ENCODE measurements at places on chromosomes 1 and 21.
A peak's percentile ranks its signal among the peaks of the same experiment; 100 is the strongest.

DNA sequence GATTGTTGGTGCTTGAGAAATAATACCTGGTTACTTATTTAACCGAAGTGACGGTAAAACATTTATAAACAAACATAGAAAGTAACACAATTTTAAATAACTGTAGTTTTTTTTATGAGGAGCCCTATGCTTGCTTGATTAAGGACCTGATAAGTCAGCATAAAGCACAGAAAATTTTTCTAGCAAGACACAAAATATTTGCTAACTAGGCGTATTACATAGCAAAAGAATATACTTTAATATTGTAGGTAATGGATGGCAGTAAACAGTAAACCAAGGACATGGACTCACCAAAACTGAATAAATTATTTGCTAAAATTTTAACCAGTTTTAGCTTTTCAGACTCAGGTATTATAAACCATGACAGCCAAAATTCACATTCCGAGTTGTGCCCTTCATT, 90.9 kb downstream of the MAST2 start:
- DNase-seq: no peak

DNA sequence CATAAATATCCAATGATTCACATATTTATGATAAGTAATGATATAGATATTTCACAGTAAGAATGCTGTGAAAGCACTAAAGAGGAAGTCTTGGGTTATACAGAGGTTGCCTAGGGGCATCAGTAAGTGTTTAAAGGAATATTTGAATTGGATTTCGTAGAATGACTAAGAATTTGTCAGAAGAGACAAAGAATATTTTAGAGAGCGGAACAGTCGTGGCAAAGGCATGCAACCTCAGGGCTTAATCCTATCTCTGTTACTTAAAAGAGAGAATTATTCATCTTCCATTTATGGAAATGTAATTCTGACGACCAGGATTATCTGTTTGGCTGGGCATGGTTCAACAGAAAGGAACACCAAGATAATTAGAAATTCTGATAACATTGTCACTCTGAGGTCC, 171.9 kb upstream of the NR5A2 start:
- no peak for DNase-seq

GRCh38 chr1:187959062-187959461, 1130.3 kb downstream of the PLA2G4A start:
- DNase-seq: no peak

DNA sequence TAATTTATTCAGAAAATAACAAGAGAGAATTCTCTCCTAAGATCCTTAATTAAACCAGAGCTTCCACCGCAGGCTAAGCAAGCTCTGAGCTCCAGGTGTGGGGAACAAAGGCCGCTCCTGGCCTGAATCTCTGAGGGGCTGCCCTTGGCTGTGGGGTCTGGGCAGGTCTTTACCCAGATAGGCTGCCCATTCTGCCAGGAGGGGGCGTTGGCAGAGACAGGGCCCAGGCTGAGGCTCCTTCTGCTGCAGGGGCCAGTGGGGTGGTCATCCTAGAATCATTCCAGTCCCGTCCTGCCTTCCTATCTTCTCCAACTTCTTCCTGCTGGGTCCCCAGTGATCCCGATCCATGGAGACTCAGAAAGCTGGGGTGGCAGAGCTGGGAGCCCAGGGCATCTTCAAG, 82.9 kb upstream of the POU3F1 start:
- no peak for DNase-seq

- no peak for DNase-seq
These were observed 22.6 kb downstream of the PLPPR5 start for GRCh38 chr1:98981917-98982513.

- no peak for DNase-seq
These were observed 19.8 kb upstream of the ACBD6 start for GRCh38 chr1:180522213-180522515.

GRCh38 chr1:207860531-207860930, 50.4 kb downstream of the CD34 start:
- DNase-seq: no peak

DNA sequence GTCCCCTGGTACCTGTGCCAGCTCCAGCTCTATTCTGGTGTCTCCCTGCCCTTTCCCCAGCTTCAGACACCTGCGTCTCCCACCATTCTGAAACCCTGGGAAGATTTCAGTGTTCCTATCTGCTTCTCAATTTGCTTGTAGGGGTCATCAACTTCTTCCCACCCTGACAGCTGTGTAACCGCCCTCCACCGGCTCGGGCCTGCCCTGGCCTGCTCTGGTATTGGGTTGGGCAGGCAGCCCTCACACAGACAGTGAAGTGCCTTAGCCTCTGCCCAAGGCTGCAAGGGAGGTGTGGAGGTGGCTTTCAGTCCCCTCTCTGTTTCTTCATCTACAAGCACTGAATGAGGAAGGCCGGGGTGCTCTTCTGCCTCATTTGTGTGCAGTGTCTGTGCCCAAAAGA, 97.2 kb downstream of the LAMC2 start:
- no peak for DNase-seq

DNA sequence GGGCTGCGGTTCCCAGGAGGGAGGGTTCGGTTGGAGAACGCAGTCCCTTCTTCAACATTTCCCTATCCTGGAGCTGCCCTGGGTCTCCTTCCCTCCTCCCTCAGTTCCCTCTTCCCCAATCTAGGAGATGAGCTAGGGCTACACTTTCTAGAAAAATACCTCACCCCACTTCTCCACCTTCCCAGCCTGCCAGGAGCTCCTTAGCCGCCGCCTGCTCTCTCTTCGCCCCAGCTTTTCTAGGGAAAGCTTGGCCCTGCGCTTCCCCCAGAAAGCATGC, 488 bp upstream of the ADAMTS1 start:
- DNase-seq: no peak

DNA sequence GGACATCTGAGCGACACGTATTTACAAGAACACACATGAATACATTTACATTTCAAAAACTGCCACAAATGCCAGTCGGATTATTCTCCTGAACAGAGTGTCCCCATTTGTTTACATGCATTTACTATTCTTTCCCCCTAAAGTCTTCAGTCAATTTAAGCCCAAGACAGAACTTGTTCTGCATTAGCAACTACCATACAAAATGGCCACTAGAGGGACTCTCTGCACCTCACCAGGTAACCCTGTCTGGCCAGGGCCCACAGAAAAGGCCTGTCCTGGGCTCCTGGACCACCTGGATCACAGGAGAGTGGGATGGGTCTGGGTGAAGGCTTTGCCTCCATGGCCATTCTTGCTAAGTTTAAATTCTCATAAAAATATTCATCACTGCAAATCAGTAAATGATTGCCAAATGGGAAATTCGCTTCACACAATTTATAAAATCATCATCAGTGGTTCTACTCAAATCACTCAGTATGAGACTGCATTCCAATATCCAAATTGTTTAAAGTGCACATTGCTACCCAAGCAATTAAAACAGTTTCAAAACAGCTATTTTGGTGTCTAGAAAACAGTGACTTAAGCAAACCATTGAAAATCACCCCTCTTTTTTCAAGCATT, 12.5 kb upstream of the GUCA2A start:
- DNase-seq: no peak

- no peak for DNase-seq
These were observed 237.5 kb upstream of the ESRRG start for GRCh38 chr1:216960716-216961115.

DNA sequence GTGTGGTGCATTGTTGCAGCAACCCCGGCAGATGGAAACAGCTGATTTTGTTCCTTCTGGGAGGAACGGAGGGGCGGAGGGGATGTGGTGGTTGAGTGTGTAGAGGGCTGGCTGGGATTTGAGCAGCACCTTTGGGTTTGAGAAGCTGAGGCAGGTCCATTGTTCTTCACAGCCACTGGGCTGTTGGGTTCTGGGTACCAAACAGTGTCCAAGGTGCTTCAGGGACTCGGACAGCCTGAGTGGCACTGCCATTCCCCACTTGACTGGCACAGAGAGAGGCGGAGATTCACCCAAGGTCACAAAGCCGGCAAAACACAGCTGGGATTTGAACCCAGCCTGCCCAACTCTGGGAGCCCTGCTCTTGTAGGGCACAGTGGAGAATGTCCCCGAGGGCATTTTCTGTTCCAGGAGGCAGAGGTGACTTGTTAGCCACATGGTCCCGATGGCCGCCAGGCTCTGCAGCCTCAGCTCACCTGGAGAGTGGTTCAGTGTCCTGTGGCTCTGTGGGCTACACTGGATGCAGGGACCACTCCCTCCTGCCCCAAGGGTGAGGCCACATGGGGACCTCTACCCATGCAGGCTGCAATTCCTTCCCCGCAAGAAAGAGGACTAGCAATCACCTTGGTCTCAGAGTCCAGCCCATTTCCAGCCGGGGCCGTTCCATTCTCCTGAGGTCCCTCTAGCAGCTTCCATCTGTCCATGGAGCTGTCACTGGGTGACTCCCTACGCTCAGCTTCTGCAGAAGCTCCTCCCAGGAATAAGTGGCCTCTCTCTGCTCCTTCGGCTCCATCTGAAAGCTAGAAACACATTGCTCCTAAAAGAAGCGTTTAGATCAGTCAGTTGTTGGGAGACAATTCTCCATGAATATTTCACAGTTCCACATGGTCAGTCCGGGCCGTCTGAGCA, 31.2 kb upstream of the C1orf174 start:
- no peak for DNase-seq

GRCh38 chr1:152907686-152908601, at the start of gene IVL:
IVL (plus strand) TSS chr1:152908546; CDS start chr1:152909798, 1,252 bp downstream.
- DNase-seq: no peak

DNA sequence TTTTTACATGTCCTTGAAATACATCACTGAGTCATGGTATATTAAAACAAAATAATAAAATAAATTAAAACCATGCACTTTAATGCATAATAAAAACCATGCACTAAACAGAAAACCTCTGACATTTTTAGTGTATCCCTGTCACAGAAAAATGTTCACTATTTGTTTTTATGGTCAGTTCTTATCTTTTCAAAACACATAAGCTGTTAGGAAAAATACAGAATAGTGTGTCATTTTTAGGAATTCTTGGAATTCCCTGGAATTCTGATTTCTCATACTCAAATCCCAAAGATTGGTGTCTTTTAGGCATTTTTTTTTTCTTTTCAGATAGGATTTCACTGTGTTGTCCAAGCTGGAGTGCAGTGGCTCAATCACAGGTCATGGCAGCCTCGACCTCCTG, 25.1 kb upstream of the TINAGL1 start:
- no peak for DNase-seq

DNA sequence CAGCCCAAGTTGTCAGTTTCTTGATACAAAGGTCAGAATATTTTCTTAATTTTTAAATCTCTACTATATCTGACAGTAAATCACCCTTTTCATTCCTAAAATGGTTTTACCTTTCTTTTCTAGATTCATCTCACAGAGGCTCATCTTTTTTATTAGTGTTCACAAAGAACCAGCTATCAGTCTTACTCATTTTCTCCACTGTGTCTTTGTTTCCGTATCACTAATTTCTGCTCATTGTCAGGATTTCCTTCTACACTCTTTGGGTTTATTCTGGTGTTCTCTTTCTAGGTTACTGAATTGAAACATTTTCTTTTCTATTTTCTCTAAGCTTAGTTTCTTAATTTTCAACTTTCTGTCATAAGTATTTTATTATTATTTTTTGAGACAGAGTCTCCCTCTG, 8.7 kb downstream of the AGPAT3 start:
- no peak for DNase-seq

- peak; percentile 87 for DNase-seq
These were observed 13.5 kb upstream of the SLC19A1 start for GRCh38 chr21:45555557-45556301.

DNA sequence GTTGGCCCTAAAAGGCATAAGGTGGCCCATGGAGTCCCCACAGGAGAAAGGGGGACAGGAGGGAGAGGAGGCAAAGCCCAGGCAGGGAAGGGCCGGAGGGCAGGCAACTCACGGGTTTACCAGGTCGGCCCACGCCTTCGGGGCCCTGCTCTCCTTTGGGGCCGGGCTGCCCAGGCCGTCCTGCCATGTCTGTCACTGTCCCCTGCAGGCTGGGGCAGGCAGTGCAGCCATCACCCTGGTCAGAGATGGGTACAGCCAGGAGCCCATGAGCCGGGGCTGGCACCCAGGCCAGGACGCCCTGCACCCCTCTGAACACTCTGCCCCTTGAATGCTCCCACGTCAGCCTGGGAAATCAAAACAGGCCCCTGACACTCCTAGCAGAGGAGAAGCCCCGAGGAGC, 19.8 kb downstream of the COL16A1 start:
- peak; percentile 80 for DNase-seq

GRCh38 chr1:15765495-15766194, 7.0 kb downstream of the FBLIM1 start:
- no peak for DNase-seq

DNA sequence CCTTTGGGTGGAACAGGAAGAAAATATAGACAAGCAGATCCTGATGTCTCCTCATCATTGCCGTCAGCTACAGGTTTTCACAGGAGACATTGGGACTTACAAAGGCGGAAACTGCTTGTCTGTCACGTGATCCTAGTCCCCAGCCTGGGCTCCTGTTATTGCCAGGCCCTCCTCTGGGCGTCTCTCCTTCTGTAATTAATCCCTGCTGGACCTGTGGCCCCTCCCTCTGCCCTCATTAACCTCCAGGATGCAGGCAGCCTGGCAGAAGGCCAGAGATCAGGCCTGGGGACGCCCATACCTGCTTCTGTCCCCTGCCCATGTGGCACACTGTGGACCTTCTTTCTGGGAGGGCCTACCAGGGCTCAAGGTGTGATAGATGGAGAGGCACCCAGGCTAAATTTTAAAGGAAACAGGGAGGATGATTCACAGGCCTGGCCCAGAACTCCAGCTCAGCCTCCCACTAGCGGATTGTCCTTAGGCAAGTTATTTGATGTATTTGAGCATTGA, 2.4 kb downstream of the S100A5 start:
- peak; percentile 53 for DNase-seq

DNA sequence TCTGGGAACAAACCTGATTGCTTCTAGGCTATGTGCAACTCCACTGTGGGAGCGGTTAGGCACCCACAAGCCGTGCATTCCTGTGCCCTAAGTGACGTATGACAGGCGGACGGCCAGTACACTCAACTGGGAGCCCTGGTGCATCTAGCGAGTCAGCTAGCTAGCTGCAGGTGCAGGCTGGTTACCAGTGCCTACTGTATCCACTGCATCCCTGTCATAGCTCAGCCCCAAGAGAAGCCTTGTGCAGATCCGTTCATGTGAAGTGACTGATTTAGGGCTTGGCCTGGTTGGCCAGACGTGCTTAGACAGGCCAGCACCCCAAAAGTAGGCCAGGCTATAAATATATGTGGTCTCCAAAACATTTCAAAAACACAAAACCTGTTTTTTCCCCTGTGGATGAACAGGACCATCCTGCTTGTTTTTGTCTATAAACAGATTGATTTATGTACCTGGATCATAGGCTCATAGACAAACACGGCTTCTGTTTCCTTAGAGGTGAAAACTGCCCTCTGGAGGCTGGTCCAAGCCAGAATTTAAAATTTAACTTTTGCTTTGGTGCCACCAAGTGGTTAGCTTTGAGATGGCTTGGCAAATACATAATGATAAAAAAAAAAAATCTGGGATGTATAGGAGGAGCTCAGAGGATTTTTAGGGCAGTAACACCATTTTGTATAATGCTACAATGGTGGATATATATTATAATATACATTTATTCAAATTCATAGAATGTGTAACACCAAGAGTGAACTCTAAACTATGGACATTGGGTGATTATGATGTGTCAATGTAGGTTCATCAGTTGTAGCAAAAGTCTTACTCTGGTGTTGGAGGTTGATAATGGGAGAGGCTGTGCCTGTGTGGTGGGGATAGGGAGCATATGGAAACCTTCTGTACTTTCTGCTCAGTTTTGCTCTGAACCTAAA, 68.5 kb downstream of the GIPC2 start:
- DNase-seq: peak; percentile 75

All from pancreas (tissue), 10 donors.